ENCODE measurements at places on chromosomes 7 and 10.

DNA sequence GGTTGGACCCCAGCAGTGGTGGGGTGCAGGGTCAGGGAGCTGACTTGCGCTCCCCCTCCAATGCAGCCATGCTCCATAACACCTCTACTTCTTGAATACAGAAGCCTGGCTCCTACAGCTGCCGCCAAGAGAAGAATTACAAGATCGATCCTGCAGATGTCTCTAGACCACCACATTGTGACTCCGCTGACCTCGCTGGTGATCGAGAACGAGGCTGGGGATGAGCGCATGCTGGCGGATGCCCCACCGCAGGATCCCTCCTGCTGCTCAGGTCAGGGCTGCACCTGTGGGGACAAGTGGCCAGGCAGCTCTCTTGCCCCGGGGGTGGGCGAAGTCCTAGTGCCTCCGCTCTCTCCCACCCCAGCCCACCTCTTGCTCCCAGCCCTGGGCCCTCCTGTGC, 31.7 kb downstream of the ITIH2 start:
- DNase-seq = no peak

DNA sequence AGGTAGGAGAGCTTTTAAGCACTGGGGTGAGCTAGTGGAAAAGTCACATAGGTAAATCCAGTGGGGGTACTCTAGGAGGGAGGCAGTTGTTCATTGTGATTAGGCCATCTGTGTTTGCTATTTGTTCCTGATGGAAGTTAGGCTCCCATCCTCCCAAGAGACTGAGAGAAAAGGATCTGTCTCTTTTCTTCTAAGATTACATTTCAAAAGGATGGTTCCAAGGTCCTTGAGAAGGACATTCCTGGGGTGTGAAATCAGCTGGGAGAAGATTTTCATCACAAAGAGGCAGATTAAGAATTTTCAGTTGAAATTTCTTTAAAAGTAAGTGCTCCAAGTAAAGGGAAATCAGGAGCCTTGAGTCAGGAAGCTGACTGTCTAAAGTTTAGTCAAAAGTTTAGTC, 210.8 kb upstream of the CSTF2T start:
- DNase-seq = no peak

GRCh38 chr10:89659143-89660131, 14.4 kb upstream of the PANK1 start:
- no peak for DNase-seq

- no peak for DNase-seq
These were observed 27.9 kb downstream of the VIPR2 start for GRCh38 chr7:159116581-159117339.

DNA sequence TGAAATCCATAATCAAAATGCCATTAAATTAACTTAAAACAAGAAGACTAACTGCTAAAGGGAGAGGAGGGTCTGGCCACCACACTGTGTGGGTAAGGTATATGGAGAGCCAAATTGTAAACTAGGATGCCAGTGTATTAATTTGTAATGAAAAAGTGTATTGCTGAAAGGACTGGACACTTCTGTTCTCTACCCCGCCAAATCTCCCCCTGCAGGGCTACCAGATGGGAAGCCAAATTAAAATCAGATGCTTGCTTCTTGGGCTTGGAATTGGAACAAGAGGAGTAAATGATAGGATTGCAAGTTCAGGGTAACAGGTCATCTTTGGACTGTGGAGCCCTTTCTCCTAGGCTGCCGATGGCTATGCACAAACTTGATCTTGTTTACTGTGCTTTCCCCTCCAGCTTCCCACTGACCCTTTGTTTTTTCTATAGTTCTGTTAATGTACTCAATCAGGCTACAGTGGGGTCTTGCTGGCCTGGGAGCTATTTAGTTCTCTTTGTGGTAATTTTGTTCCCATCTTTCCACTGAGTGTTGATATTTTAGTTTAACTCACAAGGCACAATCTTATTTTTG, 932.1 kb upstream of the C7orf33 start:
- DNase-seq = no peak

DNA sequence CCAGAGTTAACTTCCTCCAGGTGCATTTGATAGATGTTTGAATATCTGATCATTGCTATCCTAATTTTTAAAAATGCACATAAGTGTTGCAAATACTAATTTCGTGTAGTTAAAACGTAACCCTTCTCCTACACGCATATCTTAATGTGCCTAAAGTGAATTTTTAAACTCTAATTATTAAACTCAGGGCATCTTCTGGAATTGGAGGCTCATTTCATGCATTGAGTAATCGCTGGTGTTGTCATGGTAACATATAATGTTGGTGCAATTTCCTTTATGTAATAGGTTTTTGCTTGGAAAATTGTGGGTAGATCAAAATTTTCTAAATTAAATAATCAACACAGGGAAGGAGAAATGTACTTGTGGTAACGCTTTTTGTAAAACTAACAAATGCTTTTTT, 56.2 kb downstream of the ARMC3 start:
- no peak for DNase-seq

- no peak for DNase-seq
These were observed 351.2 kb downstream of the DGKB start for GRCh38 chr7:14551310-14551709.

GRCh38 chr7:145605963-145606362, 510.6 kb upstream of the CNTNAP2 start:
- DNase-seq = no peak

DNA sequence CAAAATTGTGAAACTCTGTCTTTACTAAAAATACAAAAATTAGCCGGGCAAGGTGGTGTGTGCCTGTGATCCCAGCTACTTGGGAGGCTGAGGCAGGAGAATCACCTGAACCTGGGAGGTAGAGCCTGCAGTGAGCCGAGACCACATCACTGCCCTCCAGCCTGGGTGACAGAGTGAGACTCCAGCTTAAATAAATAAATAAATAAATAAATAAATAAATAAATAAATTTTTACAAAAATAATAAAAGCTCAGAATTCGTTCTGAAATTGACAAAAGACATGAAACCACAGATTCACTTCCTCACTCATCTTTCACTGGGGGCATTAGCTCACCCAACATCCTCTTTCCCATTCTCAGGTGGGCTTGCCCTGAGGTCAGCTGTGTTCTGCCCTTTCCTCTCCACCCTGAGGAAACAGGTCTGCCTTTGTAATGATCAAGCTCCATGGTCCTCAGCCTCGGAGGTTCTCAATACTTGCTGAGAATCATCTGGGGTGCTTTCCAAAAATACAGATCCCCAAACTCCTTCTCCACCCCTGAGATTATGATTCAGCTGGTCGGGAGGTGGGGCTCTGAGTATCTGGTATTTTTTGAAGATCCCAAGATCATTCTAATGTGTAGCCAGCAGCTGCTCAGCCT, 29.2 kb upstream of the APBB1IP start:
- no peak for DNase-seq

DNA sequence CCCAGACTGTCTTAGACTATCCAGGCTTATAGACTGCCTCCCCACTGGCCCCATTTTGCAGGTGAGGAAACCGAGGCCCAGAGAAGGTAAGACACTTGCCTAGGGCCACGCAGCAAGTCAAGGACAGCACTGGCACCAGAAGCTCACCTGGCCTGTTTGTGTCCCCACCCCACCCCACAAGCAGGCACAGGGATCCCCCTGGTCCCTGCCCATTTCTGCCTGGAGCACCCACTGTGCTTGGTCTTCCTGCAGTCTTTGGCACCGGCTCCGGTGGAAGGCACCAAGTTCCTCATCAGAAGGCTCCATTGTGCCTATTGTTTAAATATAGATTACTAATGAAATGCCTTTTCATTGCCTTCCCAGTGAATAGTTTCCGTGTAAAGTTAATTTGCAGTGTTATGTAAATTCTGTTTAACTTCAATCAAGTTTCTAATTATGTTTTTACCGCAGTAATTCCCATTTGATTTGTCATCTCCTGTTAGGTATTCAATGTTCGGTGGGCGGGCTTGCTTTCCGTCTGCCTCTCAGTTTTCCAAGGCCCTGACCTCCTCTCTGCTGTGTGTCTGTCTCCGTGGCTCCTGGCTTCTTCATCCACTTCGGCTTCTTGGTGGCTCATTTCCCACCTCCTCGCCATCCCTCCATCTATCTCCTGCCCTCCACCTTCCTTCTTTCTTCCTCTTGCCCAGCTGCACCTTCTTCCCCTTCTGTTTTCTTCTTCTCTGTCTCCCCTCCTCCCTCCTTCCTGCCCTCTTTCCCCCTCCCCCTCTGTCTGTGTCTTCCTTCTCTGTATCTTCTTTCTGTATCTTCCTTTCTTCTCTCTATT, 75.8 kb downstream of the ZMIZ1 start:
- DNase-seq = no peak

GRCh38 chr10:61902445-61903220, 1.1 kb downstream of the ARID5B start:
- peak; percentile 56 for DNase-seq

DNA sequence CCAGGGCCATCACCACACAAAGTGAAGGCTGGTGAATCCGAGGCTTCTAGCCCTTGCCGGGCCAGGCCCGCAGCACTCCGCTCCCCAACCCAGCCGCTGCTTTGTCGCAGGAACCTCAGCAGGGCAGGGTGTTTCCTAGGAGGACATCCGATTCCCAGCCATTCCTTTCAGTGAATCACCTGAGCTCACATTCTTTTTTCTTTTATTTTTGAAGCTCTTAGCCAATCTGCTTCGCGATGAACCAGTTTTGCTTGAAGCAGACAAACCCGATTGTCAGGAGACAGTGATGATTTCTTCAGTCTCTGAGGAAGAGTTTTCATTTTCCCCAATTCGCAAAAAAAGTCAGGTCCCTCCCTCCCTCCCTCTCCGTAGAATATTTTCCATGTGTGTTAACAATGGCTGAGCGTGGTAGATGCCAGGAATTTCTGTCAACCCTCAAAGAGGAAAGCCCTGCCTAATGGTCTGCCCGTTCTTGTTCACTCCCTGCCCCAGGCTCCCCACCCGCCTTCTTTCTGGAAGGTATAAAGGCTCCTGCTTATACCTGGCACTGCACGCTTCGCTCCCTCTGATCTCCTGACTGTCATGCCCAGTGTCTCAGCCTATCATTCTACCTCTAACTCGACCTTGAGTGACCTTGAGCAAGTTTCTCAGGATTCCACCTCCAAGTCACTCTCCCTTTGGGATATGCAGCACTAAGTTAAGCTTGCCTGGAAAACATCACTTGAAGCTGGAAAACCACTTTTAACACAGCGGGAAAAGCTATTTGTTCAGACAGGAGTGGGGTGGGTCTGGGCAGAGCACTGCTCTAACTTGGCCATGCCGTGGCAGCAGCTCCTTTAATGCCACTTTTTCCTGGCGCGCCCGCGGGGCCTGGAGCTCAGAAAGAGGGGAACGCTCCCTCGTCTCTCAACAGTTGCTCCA, 35.1 kb downstream of the EGFR start:
- DNase-seq = no peak

GRCh38 chr7:8387551-8388256, 45.7 kb upstream of the NXPH1 start:
- DNase-seq = no peak
